ENCODE measurements at places on chromosomes 3 and 15. TPM values are rescaled to one million over a fixed set of nuclear protein-coding genes. Genes with fewer than 3 reads are reported as not detected.

The ZIC4 gene
- 0.49 TPM for polyA plus RNA-seq

DNA sequence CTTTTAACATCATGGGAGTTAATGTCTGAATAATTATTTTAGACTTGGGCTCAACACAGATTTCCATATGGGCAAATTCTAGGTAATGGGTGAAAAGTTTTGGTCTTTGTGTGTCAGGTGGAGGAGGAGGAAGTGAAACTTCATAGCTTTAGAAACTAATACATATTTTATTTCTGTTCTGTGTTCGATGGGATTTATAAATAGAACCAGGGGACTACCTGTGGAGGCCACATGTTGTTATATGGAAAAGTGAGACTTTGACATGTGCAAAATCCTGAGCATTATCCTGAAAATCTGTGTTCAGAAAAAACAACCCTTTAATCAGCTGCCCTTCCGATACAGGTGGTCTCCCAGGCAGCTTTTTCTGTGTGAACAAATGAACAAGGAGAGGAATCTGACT is 209.5 kb downstream of the SOX2 start:
- no peak for DNase-seq

The ATOSA gene
- polyA plus RNA-seq: 5.6 TPM

DNA sequence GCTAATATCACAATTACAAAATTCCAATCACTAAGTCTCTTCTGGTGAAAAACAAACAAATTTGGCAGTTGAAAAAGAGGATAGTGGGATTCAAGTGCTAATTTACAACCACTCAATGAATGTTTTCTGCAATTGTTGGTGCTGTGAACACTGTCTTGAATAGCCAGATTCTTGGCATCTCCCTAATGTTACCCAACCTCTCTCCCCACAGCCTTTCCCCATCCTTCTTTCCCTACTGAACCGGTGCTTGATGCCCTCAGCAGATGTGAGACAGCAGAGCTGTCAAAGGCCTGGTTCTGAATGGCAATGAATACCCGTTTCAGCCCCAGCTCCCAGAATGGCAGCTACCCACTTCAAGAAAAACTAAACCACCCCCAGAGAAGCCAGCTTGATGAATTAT is 22.5 kb upstream of the BHLHE40 start:
- no peak for DNase-seq

DNA sequence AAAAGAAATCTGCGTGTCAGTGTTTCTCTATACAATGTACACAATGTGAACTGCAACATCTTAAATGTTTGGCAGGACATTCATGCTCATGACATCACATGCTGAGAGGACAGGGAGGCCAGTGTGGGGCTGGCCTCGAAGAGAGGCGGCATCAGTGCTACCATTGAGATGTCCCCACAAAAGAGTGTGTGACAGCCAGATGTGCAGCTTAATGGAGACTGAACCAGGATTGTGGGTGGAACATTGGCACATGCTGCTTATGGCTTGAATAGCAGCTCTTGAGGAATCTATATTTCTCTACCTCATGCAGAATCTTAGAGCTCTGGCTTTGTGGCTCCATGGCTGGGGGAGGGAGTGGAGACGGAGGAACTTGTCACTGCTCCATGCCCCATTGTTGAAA is 18.5 kb downstream of the CLDN11 start:
- peak; percentile 40 for DNase-seq

GRCh38 chr3:115248274-115248673 is 101.2 kb upstream of the ZBTB20 start:
- DNase-seq: no peak

GRCh38 chr3:55066551-55067047 is 138.7 kb upstream of the LRTM1 start:
- DNase-seq: no peak

The RSRC1 gene
- polyA plus RNA-seq: 26.7 TPM

- no peak for DNase-seq
Measured at GRCh38 chr3:112561484-112561733, 353 bp downstream of the ATG3 start.

The LRRC31 gene
- polyA plus RNA-seq: not detected

DNA sequence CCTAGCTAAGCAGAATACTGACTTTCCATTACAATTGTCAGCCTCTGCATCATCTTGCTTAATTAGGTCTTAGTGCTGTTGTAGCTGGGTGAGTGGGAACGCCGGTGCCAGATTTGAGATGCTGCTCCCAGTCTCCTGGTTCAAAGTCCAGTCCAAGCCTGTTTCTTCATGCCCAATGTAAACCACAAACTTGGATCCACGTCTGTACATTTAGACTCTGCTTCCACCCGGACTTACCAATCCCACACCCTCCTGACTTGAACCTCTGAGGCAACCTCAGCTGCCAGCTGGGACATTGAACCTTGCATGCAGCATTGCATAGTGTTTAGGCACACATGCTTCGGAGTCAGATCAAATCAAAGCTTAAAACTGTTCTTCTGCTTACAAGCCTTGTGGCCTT is 43.0 kb downstream of the BCL2L10 start:
- DNase-seq: no peak

DNA sequence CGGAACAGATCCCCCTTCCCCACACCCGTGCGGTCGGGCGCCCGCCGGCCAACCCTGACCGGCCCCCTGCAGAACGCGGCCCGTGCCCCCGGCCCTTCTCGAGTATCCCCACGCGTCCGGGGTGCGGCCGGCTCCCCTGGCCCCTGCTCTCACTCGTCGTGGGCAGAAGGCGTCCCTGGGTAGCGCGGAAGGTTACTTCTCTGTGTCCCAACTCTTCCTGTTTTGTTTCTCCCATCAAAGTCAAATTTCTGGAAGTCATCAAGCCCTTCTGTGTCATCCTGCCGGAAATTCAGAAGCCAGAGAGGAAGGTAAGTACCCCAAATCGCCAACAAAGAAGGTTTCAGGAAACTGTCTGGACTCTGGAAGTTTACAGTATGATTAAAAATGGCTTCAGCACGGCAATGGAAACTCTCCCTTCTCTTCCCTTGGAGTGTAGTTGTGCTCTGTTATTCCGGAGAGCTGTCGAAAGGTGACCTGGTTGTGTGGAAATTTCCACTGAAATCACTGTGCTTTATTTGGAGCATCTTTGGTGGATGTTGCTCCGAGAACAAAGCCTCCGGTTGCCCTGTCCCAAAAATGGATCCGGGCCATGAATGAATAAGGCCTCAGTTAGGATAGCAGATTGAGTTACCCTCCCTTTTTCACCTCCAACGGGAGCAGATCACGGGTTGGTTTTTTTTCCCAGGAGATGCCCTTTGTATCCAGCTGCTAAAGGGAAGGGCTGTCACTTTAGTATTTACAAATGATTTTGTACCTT is 536 bp downstream of the SEC61A1 start:
- no peak for DNase-seq

DNA sequence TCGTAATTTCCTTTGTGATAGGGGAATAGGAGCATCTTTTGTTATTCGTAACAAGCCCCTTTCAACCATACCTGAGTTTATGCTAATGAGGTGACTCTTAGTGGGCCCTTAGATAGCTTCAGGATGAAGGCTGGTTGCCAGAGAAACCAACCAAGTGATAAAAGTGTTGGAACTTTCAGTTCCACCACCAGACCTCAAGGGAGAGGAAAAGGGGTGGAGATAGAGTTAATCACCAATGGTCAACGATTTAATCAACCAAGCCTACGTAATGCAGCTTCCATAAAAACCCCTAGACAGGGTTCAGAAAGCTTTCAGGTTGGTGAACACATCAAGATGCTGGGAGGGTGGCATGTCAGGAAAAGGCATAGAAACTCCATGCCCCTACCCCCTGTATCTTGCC is 33.0 kb downstream of the HERC1 start:
- no peak for DNase-seq

DNA sequence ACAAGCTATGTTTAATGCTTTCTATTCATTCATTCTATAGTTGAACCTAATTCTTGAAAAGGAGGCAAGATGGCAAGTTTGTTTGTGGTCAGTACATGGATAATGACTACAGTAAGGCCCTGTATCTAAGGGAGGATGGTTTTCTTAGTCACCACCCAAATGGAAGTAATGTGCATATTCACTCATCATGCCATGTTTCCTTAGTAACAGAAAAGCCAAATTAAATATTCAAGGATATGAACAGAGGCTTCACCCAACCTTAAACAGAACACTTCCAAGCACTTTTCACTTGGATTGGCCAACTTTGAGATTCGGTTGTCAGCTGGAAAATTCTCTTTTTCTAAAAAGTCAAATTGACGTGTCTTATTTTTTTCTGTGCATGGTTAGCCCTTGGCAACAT is 805.3 kb upstream of the LMCD1 start:
- DNase-seq: peak; percentile 66

The SAXO2 gene
- polyA plus RNA-seq: 3.0 TPM

The CYP8B1 gene
- polyA plus RNA-seq: not detected

The PRTG gene
- polyA plus RNA-seq: 0.14 TPM

DNA sequence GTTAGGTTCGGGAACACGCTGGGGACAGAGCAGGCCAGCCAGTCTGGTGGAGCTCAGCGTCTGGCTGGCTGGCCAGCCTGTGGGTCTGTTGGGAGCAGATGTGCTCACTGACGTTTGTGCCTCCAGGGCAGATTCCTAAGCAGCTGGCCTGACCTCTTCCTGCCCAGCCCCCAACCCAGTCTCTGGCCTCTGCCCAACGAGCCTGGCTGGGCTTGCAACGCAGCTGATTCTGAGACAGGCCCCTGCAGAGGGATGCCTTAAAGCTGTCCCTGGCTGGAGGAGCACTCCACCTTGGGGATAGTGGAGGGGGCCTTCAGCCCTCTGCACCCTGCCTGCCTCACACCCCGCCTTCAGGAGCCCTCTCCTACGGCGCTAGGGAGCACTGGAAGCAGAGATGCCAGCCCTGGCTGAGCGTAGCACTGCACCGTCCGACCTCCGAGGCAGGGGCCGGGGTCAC is 46.0 kb downstream of the KLF13 start:
- DNase-seq: no peak

The CPLX3 gene
- polyA plus RNA-seq: 2.1 TPM

GRCh38 chr3:46187876-46188275 is 20.2 kb downstream of the CCR1 start:
- no peak for DNase-seq

GRCh38 chr3:185552358-185552877 is at the start of gene LIPH:
TSS of gene LIPH (minus strand) at chr3:185552588. CDS start at chr3:185552471, 117 bp downstream.
- no peak for DNase-seq

The SMAD6 gene
- 2.3 TPM for polyA plus RNA-seq

- no peak for DNase-seq
Measured at GRCh38 chr3:142595581-142595950, 627 bp upstream of the PLS1 start.

DNA sequence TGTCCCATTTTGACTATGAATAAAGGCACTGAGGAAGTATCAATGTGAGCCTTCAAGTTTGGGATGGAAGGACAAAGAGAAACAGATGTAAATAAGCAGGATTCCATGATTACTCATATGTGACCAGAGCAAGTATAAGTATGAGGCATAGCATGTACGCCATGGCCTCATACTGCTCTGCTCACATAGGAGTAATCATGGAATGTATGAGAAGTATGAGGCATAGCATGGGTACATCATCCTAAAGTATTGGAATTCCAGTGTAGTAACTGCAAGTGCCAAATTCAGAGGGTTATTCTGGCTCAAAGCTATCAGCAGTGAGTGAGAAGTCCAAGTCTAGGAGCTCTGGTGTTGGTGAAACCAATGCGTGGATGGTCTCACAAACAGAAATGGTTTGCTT is 81.2 kb upstream of the WDR72 start:
- DNase-seq: no peak

- DNase-seq: no peak
Measured at GRCh38 chr3:192171213-192171612, 556.1 kb downstream of the FGF12 start.

- no peak for DNase-seq
Measured at GRCh38 chr3:190036631-190037030, 84.1 kb downstream of the P3H2 start.

- no peak for DNase-seq
Measured at GRCh38 chr3:13031621-13032020, 41.6 kb downstream of the IQSEC1 start.

DNA sequence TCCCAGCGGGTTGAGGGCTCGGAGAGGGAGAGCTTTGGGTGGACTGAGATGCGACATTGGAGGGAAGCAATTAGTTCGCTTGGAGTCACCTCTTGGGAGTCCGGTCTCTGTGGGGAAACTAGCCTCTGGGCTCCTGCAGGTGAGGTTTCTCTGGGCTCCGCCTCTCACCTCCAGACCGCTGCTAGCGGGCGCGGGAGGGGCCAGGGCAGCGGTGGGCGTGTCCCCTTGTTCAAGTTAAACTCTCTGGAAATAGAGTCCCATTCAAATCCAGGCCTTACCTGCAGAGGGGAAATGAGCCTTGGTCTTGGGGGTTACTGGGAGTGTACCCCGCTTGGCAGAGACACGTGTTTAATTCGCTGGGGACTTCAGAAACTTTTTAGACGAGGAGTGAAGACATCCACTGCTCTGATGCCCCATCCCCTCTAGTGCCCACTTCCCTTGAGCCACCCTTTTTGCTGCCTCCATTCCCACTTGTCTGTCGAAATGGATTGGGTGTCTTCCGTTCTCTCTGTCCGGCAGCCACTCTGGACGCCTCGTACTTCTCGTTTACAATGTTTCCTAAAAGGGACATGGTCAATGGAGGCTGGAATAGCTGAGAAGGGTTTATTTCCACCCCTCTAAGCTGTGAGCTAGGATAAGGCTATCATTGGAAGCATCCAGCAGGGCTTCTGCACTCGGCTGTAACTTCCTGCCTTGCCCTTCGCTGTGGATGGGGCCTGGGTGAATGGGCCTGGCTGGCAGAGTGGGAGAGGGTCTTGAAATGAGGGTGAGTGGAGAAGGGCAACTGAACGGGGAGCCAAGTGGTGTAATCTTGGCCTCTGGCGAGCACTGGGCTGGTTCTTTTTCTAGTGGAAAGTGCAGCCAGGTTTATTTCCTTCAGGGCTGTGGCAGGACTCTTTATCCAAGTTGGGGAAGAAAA is 1.1 kb downstream of the MITF start:
- DNase-seq: no peak

- no peak for DNase-seq
Measured at GRCh38 chr3:135528413-135529015, 437.0 kb upstream of the PPP2R3A start.

- peak; percentile 57 for DNase-seq
Measured at GRCh38 chr3:138684396-138684795, 75.8 kb downstream of the FAIM start.

GRCh38 chr15:69540622-69541021 is 88.0 kb downstream of the RPLP1 start:
- DNase-seq: peak; percentile 84

DNA sequence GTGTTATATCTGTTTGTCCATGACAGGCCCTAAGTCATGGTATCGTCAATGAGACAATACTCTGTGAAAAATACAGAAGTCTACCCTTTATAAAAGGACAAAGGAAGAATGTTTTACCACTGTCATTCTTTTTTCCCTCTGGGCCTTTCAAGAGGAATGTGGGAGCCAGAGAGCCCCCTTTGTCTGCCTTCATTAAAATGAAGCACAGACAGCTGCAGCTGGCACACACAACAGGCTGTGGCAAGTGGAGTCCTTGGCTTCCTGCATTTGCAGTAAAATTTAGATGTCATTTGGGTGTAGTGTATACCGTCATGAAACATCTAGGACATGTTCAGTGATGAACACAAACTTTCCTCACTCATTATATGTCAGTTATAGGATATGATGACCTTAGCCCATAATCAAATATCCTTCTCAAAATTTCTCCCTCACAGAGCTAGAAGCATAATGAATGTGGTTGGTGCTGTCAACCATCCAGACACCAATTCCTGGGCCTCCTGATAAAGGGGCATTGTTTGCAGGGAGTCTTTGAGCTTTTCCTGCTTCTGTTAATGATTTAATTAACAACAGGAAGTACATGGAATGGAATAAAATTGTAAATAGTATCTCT is 76.4 kb downstream of the DHX36 start:
- DNase-seq: peak; percentile 76
